ENCODE measurements at places on chromosomes 4 and X. TPM values are rescaled to one million over a fixed set of nuclear protein-coding genes. Genes with fewer than 3 reads are reported as not detected.

The FREM3 gene
- total RNA-seq, result under 0.01 TPM

The SSX1 gene
- not detected for total RNA-seq

The MTNR1A gene
- not detected for total RNA-seq

The DGKK gene
- total RNA-seq, result not detected

The SPANXD gene
- not detected for total RNA-seq

The SLC10A4 gene
- 2.6 TPM for total RNA-seq

The RPA4 gene
- total RNA-seq, result 2.6 TPM

The GAGE13 gene
- not detected for total RNA-seq

The SULT1E1 gene
- 29.7 TPM for total RNA-seq

The H2BW2 gene
- not detected for total RNA-seq

The GJB1 gene
- not detected for total RNA-seq

The PALLD gene
- 140 TPM for total RNA-seq

The ABCD1 gene
- total RNA-seq, result 10.4 TPM

The DRD5 gene
- under 0.01 TPM for total RNA-seq

The BMP3 gene
- total RNA-seq, result 1.6 TPM

The HELT gene
- total RNA-seq, result not detected

The SCML2 gene
- 7.3 TPM for total RNA-seq

The TIGD4 gene
- 2.1 TPM for total RNA-seq

The DCAF12L1 gene
- total RNA-seq, result 2.6 TPM

The NLGN3 gene
- total RNA-seq, result 1.0 TPM

The TMEM255A gene
- 3.1 TPM for total RNA-seq

The SLC9B1 gene
- 15.7 TPM for total RNA-seq

The BMX gene
- total RNA-seq, result 3.1 TPM

The MMRN1 gene
- 9.4 TPM for total RNA-seq

The BST1 gene
- total RNA-seq, result 5.2 TPM

All from skeletal muscle tissue (tissue), 5 donors.